Stimulated activated CD4-positive, alpha-beta T cell treated with anti-CD3 and anti-CD28 coated beads, Interleukin-1b, Interleukin-23, amount 100 ng/mL, for 4 hours (primary cell): ENCODE measurements at places on chromosomes 7 and 10.

GRCh38 chr10:130137090-130137448 lies 878 bp downstream of the GLRX3 start:
- DNase-seq, result no peak

- DNase-seq, result no peak
Measured at GRCh38 chr7:37259319-37259821, 189.3 kb downstream of the ELMO1 start.

- DNase-seq, result no peak
Measured at GRCh38 chr10:43253461-43254198, 13.2 kb downstream of the RASGEF1A start.

- no peak for DNase-seq
Measured at GRCh38 chr10:88763441-88763840, 3.6 kb downstream of the LIPN start.

- DNase-seq, result no peak
Measured at GRCh38 chr10:42428534-42428933, 209.8 kb downstream of the ZNF33B start.
